ENCODE measurements at places on chromosomes 5 and 9.

GRCh38 chr5:56314529-56314928 lies 81.4 kb upstream of the ANKRD55 start:
- no peak for DNase-seq

- peak; percentile 82 for DNase-seq
Observed at GRCh38 chr5:149442563-149443182, 63.6 kb upstream of the IL17B start.

DNA sequence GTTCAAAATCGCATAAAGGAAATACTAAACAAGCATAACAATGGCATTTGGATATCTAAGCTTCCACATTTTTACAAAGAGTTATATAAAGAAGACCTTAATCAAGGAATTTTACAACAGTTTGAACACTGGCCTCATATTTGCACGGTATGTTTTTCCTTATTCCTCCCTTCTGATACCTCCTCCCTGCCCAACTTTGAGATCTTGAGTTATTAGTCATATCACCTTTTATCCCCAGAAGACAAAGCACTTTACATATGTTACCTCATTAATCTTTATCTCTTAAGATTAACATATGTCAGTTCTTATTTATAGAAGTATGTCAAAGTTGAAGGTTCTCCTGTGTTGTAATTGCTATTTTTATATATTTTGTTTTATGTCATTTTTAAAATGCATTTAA lies 29.8 kb downstream of the TDRD7 start:
- DNase-seq: no peak

DNA sequence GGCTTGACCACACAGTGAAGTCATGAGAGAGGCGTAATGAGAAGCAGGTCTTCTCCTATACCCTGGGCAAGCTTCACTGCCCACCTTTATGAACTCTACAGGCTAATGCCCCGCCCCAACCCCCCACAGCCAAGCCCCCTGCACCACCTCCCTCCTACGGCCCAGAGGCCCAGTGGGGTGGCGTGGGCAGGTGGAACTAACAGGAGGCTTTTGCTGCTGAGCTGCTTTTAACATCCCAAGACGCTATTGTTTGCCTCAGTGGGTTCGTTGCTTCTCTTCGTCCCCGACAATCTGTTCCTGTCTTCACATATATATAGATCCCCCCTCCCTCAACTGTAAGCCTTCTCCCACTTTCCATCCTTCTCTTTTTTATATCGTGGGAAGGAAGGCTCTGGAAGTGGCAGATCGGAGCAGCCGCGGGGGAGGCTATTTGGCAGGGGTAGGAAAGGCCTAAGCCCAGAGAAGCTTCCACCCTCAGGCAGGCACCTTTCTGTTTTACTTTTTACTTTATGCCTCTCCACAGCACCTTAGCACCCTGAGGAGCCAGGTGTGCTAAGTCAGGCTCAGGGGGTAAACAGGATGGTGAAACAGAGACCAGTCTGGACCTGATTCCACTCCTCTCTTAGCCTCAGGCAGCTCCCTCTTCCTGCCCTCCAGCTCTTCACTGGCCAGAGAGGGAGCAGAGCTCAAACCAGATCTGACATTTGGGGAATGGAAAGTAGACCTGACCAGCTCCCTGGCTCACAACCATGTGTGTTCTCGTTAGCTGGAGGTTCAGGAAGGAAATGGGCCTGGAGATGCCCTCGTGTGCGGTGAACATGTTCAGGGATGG lies 26.5 kb downstream of the CD74 start:
- DNase-seq: no peak

DNA sequence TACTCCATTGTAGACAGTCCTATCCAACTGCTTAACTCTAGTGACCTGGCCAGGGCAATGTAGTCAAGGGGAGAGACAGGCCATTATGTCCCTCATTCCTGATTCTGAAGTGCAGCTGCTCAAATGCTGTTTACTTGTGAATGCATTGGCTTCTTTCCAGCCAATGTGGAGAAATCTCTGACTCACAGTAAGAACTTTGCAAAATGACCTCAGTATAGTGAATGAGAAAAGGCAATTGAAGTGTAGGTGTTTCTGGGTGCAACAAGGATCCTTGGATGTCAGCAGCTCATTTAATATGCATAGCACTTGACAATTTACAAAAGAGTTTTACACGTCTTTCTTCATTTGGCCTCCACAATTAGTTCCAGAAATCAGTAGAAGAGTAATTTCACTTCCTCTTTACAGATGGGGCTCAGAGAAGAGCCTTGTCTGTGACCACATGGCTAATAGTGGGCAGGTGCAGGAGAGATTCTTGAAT lies 367.2 kb downstream of the OSTF1 start:
- DNase-seq: no peak

DNA sequence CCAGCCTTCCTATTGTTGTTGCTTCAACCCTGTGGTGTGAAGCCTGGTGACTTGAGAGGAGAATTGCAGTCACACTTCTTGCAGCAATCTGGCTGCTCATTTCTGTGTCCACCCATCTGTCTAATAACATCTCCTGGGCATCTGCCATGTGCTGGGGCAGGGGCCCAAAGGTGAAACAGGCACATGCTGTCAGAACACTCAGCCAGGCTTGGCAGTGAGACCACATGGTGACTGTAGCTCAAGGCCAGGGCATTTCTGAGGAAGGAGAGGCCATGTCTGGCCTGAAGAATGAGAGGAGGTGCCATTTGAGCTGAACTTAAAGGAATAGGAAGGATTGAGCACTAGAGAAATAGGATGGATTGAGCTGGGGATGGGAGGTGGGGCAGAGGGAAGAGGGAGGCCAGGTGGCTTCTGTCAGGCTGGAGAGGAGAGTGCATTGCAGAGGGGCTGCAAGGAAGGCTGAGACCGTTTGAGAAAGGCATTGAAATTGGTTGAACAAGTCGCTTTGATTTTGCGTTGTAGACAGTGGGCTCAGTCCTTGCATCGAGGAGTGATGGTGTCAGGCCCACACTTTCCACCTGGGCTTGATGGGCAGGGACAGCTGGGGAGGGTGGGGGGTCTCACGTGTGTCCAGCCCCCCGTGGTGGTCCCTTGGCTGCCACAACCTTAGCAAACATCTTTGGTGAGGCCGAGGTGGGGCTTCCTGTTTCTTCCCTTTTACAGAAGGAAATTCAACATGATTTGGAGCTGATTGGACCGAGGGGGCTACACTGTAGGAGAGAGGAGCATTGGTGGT lies 222.4 kb downstream of the CACNA1B start:
- no peak for DNase-seq

- DNase-seq: no peak
Observed at GRCh38 chr5:57174890-57175510, 1.1 kb downstream of the GPBP1 start.

DNA sequence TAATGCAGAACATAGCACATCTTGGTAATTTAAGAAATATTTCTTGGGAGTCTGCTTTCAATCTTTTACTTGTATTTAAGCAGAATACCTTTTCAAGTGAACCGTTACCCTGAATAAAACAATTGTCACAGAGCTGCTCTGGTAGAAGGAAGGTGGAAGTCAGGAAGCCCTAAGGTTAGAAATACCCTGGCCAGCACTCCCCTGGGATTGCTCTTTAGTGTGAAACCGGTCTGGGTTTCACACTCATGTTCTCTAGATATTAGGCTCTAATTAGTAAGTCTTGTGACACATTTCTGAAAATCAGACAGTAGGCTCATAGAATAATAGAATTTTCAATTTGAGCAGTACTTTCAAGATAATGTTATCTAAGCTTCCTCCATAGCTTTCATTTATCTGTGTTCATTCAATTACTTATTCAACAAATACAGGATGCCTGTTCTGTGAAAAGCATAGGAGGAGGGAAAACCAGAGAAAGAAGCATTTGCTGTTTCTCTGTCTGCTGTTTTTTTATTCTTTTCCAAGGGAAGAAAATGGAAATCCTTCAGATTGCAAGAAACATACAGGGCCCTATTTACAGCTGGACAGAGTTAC lies 825.5 kb downstream of the TLR4 start:
- DNase-seq: no peak

DNA sequence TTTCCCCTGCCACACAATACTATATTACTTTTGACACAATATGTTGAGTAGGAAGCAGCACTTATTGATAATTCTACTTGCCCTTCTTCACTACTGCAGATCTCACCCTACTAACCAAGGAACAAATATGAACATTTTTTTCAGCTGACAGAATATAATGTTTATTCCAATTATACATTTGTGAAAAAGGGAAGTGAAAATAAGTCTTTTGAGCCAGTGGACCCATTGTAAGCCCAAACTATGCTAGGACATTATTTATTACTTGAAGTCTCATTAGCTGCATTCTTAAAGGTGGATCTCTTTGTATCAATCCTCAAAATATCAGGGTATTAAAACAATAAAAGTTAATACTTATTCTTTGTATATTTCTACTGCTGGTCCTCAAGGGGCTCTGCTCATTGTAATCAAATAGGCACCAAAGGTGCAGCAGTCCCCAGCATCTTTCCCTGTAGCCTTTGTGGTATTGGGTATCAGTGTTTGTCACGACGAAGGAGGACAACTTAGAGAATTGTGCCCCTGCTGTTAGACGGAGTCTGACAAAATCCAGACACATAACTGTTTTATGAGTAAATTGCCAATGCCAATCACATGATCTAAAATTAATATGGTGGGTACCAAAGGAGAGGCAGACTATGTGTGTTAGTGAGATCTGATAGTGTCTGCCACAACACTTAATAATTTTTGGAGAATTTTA lies 453.5 kb upstream of the CDH9 start:
- DNase-seq: no peak

DNA sequence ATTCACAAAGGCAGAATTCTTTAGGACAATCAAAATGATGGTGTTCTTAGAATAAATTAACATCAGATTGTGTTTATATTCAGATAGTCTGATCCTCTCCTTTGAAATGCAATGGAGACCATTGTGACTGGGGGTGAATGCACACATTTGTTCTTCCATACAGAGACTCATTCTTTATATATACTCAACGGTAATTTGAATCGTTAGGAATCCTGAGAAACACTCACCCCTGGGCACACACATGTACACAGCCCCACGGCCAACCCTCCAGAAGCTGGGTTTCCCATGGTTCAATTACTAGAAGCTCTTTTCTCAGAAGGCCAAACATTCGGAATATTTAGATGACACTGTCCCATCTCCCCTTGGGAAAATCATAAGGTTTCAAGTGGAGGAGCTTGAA lies 57.5 kb upstream of the EPB41L4B start:
- no peak for DNase-seq

GRCh38 chr5:60810438-60811085 lies 33.5 kb downstream of the ELOVL7 start:
- no peak for DNase-seq

- no peak for DNase-seq
Observed at GRCh38 chr5:110342683-110343082, 383.8 kb downstream of the TMEM232 start.

Measured in GOT3 (cell line).